Right ventricle myocardium superior (tissue), 1 donor: ENCODE measurements at places on chromosomes 11 and 22. TPM values are rescaled to one million over a fixed set of nuclear protein-coding genes. Genes with fewer than 3 reads are reported as not detected.

GRCh38 chr22:24068377-24068680, 57.2 kb downstream of the CABIN1 start:
- no peak for DNase-seq

VSIG2 gene
- 1.2 TPM for total RNA-seq

DDI1 gene
- total RNA-seq = not detected

- no peak for DNase-seq
Observed at GRCh38 chr11:22984045-22984444, 123.8 kb upstream of the CCDC179 start.

WBP2NL gene
- total RNA-seq = 0.16 TPM

DNA sequence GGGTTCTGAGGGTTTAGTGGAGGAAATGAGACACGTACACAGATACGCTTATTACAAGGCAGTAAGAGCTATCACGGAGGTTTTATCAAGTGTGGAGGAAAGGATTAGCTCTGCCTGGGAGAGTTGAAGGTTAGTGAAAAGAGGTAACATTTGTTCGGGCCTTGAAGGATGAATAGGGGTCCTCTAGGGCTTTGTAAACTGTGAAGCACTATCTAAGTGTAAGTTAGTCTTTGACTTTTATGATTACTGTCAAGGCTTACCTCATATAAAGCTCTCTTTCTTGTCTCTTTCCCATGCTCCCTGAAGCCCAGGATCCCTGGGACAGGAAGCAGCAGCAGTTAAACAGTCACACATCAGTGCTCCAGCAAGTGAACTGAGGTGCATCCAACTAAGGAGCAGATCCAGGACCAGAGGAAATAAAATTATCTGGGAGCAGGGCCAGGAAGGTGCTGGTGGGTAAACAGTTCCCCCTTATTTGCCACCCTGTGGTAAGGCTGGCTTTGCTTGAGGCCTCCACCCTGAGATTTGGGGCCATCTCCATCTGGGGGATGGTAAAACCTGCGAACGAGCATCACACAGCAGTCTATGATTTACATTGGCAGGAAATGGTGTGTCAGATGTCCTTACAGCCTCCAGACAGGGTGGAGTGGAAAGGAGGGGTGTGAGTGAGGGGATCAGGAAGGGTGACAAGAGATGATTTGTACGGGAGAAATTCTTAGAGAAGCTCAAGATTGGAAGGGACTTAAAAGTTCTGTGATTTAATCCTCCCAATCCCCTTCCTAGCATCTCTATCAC, 27.2 kb downstream of the GVQW3 start:
- DNase-seq = no peak

PGR gene
- total RNA-seq = 7.9 TPM

GRCh38 chr11:86483940-86484794, 109.5 kb downstream of the CCDC81 start:
- DNase-seq = peak; percentile 55

NRGN gene
- 3.6 TPM for total RNA-seq

MIAT gene
- 0.48 TPM for total RNA-seq

DENND6B gene
- 1.1 TPM for total RNA-seq

- no peak for DNase-seq
Observed at GRCh38 chr11:100769165-100769564, 82.1 kb downstream of the ARHGAP42 start.

DNA sequence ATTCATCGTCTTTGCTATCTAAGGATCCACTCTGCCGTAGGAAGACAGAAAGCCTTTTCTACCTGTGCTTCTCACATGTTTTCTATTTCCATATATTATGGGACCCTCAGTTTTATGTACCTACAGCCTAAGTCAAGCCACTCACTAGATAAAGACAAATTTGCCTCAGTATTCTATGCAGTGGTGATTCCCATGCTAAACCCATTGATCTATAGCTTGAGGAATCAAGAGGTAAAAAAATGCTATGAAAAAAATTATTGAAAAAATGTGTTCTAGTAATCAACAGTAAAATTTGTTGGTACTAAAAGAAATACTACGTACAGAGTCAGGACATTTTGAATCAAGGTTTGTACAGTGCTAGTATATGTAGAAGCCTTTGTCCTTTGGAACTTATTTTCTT, 18.1 kb upstream of the OR5AL1 start:
- DNase-seq = no peak

OR4C3 gene
- not detected for total RNA-seq

GRCh38 chr11:47161134-47161854, 15.4 kb downstream of the ARFGAP2 start:
- DNase-seq = peak; percentile 64

DNA sequence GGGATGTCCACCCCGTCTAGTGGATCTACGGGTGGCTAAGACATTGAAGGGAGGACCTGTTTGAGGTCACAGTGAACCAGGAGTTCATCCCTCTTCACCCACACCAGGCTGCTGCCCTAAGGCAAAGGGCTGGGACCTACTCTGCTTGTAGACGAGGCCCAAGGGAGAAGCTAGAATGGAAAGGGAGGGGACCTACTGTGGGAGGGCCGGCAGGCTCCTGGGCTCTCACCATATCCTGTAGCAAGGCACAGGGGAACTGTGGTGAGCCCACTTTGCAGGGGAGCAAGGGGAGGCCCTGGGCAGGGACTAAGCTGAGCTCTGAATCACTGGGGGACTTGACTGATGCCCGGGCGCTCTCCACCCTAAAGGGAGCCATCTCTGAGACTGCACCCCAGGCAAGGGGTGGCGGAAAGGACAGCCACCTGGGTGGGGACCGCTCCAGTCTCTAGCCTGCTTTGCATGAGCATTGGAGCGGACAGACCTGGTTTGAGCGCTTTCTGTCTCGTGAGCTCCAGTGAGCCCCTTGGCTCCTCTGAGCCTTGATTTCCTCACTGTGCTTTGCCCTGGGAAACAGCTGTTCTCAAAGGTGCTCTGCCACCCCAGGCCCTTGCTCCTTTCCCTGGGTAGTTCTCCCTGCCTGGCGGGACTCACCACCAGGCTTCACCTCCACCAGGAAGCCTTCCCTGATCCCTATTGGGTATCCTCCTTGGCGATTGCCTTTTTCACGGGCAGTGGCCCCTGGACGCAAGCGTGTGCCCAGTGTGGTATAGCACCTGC, 24.2 kb downstream of the PARVG start:
- no peak for DNase-seq

GRCh38 chr11:92804388-92804966, 165.0 kb upstream of the MTNR1B start:
- no peak for DNase-seq

DNA sequence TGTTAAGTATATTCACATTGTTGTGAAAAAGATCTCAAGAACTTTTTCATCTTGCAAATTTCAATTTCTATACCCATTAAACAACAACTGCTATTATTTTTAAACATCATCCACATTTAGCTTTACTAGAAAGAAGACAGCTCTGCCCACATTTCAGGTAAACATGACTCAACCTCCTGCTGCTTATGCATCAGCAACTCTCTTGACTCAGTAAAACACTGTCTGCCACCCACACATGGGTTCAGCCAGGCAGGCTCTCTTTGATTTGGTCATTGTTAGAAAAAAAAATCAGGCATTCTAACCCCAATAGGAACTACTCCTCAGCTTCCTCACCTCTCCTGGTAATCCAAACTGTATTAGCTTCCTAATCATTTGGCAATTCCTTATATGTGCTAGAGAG, 5.1 kb upstream of the ENDOD1 start:
- no peak for DNase-seq

DNA sequence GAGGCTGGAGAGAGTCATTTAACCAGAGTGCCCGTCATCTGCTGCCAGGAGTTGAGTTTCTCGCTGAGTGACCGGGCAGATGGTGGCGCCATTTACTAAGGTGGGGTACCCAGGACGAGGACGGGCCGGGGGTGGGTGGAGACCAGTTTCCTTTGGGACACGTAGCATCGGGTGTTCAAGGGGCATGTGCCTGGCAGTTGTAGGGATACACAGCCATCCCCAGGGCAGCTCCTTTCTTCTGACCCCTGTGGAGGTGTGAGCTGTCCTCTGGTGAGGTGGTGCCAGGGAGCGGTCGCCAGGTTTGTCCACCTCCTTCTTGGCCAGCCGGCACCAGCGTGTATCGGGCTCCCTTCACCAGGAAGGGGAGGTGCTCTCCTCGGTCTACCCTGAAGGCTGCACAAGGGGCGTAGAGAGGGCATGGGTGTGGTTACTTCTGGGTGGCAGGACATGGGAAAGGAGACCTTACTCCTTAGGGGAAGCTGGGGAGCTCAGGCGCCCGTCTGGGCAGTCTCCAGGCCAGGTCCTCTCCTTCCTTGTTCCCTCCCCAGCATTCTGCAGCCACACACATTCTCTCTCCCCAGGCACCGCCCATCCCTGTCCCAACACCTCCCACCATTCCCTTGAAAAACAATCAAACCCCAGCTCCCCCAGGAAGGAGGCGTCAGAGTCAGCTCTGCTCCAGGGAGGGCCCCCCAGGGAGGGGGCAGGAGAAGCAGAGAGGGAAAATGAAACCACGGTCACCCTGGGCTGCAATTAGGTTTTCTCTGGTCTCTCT, 10.3 kb upstream of the MB start:
- DNase-seq = peak; percentile 87

C11orf42 gene
- total RNA-seq = not detected

DNA sequence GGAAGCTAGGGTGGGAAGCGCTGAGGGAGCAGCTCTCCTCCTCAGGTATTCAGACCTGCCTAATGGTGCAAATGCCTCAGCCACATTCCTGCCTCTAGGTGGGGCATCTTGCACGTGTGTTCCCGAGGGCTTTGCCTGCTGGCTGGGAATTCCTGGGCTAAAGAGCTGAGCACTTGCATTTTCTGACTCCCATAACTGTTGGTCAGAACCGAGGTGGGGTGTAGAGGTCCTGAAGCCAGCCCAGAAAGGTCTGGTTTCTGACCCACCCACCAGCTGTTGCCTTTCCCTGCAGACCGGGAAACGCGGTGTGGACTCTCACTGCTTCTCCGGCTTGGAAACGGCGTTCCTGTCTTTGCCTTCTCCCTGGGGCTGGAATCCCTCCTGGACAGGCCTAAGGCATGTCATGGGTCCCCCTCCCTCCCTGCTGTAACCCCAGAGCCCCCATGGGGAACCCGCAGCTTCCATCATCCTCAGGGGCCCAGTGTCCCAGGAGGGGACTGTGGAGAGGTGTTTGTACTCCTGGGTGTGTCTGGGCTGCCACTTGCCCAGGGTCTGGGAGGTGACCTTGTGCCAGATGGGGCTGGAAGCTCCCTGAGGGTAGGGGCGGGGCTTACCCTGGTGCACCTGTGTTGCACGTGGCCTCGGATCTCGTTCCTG, 24.0 kb upstream of the SMIM38 start:
- peak; percentile 68 for DNase-seq

- DNase-seq = no peak
Observed at GRCh38 chr11:102798012-102798746, at the start of gene MMP1. TSS of gene MMP1 (minus strand) at chr11:102798160. CDS start at chr11:102798092, 68 bp downstream.

TIMM10 gene
- total RNA-seq = 64.8 TPM

- DNase-seq = no peak
Observed at GRCh38 chr22:38831166-38831945, 12.5 kb downstream of the NPTXR start.

GRCh38 chr22:19576460-19577421, 52.5 kb upstream of the CLDN5 start:
- DNase-seq = peak; percentile 55

MPEG1 gene
- 13.8 TPM for total RNA-seq

DNA sequence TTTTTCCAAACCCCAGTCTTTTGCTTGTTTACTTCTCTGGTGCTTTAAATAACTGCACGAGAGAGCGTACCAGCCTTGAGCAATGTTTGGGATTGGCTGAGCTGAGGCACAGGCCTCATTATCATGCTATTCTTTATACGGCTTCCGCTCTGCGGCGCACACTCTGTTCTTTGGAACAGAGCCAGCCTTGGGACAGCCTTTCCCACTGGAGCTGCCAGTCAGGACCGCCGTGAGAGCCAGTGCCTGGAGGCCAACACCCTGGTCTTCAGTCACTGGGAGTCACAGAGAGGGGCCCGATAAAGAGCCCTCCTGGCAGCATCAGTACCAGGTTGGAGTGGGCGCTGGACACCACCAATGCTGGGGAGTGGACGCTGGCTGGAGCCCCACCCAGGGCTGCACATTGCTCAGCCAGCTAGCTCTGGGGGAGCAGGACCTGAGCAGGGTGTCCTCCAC, 125.6 kb downstream of the BCR start:
- DNase-seq = peak; percentile 86

DNA sequence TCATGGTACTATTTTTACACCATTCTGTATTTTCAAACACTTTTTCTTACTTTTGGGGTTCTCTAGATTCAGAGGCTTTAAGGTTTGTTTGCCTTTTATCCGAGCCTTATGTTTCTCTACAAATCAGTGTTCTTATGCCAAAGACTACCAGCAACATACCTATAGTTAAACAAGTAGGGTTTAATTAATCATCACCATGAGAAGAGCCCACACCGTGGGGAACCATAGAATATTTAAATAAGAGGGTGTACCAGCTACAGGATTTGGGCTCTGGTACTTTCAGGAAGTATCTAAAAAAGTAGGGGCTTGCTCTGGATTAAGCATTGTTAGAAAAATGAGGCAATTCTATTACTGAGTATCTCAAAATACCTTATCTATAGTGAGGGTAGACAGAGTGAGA, 25.7 kb downstream of the TMEM225 start:
- DNase-seq = no peak

DNA sequence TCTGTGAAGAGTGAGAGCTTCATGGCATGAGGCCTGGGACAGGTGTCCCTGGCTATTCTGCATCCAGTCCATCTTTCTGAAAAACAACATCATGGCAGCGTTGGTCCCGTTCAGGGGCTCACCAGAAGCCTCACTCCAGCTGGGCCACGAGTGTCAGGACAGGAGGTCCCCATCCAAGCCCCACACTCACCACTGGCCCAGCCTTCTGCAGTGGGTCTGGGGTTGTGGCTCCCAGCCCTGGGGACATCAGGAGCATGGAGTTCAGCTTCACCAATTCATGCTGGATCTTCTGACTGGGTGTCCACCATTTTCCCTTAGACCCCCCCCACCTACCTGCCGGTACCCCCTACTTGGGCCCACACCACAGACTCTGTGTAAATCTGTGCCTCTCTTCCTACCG, 400.3 kb downstream of the BRD1 start:
- DNase-seq = no peak

GRCh38 chr11:134036492-134037045, 32.3 kb upstream of the JAM3 start:
- DNase-seq = no peak

GRCh38 chr11:95565724-95566141, 223.8 kb downstream of the FAM76B start:
- no peak for DNase-seq

SLC25A18 gene
- 2.5 TPM for total RNA-seq

GRCh38 chr22:50027639-50028537, 15.3 kb upstream of the IL17REL start:
- peak; percentile 19 for DNase-seq

DNA sequence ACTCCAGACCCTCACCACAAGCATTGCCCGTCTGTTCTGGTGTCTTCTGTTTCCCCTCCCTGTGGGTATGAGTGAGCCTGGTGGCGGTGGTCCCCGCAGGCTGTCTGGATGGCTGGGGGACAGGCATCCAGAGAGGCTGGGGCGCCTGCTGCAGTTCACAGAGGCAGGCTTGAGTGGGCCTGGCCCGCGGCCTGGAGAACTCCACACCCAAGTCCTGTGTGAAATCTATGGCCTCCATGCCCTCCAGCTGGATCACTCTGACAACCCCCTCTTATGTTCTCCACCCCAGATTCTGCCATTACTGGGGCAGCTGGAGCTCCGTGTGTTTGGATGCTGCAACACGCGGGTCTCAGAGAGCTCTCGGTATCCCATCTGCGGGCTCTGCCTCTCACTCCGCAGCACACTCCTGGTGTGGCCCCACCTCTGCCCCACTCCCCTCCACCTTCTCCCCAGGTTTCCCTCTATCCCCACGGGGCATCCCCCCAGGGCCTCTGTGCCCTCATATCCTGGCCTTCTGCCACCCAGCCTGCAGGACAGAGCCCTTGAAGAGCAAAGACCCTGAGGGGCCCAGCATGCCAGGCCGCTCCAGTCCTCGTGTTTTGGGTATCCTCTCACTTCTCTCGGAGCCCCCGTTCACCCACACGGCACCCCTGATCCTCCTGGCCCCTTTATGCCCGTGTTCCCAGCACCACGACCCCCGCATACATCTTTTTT, 31.3 kb downstream of the LRRC74B start:
- no peak for DNase-seq
